C1 segment of cervical spinal cord (tissue), 14 donors: ENCODE measurements at places on chromosomes 3 and 15.
A peak's percentile ranks its signal among the peaks of the same experiment; 100 is the strongest.

DNA sequence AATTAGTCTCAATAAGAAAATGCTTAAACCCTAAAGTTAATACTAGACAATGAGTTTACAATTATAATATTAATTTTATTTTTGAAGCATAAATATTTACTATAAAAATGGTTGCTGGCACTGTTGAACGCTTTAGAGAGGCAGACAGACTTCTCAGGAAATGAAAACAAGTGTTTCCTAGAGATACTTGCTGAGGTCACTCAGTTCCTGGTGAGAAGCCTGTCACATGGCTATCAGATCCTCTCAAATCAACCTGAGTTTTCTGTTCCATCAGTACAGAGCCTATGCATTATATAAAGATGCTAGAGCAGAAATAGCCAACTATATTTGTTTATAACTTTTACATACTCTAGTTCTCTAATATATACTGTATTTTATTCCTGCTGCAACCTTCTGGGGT, 109.2 kb downstream of the MYO5A start:
- DNase-seq, result no peak

DNA sequence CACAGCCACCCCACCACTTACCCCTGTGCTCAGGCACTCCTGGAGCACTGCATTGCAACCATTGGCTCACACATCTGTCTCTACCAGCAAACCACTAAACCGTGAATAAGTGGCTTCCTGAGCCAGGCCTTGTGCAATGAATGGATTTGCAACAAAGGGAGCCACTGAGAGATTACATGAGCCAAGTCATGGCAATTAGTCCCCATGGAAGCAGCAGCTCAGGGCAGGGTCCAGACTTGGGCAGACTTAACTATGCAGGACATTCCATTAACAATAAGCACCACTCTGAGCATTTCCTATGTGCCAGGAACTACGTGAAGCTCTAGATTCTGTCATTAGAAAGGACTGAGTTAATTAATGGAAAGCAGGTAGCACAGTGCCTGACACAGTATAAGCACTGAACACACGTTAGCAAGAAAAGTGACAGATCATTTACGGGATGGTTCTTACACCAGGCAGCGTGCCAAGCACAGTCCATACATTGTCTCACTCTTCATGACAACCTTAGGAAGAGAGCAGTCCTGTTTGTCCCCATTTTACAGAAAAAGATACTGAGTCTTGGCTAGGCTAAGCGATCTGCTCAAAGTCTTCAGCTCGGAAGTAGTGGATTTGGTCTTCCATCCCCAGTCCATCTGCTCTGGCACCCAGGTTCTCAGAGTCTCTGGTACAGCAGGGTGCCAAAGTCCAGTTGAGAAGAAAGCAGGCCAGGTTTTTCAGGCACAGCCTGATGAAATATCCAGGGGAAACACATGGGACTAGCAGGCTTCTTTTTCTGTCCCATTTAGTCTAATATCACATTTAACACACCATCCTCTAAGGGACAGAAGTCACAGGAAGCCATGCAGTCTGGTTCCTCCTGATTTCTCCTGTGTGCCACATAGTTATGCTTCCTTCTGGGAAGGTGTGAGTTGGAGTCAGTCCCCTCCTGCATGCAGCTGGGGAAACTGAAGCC, 44.1 kb downstream of the LIPC start:
- peak; percentile 39 for DNase-seq

- DNase-seq, result no peak
These were observed 5.5 kb downstream of the GRIP2 start for GRCh38 chr3:14534516-14535191.

DNA sequence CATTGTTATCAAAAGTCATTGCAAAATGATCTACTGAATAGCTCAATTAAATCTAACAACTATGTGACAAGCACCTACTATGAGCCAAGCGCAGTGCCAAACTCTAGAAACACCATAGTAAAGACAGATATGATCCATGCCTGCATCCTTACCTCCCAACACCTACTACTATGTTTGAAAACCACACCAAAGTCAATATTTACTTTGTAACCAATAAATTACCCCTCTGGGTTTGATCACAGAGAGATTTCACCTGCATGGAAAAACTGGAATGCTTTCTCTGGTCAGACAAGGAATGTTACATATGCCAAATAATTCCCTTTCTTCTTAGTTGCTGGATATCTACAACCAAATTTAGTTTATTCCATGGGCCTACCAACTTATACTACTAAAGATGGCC, 422.2 kb downstream of the FHIT start:
- DNase-seq, result no peak

- no peak for DNase-seq
These were observed 76.1 kb upstream of the ATP11B start for GRCh38 chr3:182717216-182717615.

GRCh38 chr3:195095035-195095703, 175.8 kb downstream of the XXYLT1 start:
- no peak for DNase-seq
